ENCODE measurements at places on chromosomes 5 and 9.

- no peak for DNase-seq
These were observed 481.3 kb downstream of the ZSWIM6 start for GRCh38 chr5:61813361-61813760.

GRCh38 chr5:162325143-162325727 is 257.7 kb downstream of the GABRG2 start:
- DNase-seq: no peak

- no peak for DNase-seq
These were observed 331.2 kb downstream of the NR2F1-AS1 start for GRCh38 chr5:93249651-93250289.

DNA sequence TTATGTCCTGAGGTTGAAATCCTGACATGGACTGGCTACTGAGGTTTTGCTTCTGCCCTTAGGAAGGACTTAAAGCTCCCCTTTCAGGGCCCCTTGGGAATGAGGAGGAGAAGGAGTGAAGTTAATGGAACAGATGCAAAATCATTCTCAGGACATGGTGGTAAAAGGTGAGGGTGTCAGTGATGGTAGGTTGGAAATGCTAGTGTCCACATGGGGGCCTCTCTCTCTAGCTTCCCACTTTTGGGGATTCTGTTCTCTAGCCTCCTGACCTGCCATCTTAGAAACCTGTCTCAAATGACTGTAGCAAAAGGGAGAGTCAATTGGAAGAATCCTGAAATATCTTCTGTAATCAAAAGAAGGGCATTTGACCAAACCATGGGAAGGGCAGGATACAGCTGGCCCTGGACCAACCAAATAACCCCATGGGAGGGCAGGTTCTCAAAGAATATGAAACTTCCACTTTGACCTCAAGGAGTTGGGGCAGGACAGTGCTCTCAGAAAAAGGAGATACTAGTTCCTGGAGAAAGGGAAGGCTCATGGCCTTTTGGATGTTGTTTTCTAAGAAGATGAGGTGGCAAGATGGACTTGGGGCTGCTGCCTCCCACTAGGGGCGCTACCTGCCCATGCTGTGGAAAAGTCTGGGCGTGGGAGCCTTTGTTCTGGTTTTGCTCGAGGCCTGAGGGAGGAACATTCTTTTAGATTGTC is 21.2 kb upstream of the MLANA start:
- DNase-seq: peak; percentile 27
